ENCODE measurements at places on chromosomes 3 and 15.
A peak's percentile ranks its signal among the peaks of the same experiment; 100 is the strongest.

GRCh38 chr3:184631472-184631861 lies 69.9 kb downstream of the EPHB3 start:
- DNase-seq, result no peak

DNA sequence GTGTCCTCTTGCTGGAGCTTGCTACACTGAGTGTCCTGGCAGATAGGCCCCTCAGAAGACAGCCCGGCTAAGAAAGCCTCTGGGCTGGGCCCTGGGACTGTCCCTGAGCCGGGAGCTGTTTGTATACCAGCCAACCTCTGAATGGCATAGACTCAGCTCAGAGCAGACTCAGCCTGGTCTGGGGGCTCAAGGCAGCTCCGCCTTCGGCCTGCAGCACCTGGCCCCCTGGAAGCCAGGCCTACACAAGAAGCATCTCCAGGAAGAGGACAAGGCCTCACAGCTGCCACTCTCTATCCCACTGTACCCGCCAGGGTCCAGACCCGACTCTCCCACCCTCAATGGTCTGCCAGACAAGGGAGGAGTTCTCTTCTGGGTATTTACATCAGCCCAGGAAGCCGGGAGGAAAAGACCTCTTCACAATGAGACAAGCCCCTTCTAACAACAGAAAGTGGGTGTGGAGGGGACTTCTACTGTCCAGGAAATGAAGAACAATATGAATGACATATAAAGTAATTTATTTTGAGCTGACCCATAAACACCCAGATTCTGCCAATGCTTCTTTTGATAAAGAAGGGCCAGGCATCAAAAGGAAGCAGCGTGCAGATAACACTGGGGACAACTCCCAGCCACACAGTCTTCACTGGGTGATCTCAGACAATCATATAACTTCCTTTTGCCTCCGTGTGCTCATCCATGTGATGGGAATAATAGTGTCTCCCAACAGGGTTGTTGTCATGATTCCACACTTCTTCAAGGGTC lies 110.2 kb downstream of the TPRA1 start:
- peak; percentile 6 for DNase-seq

- no peak for DNase-seq
These were observed 44.7 kb downstream of the MYO1E start for GRCh38 chr15:59327942-59328341.

- DNase-seq, result peak; percentile 85
These were observed 2.0 kb upstream of the GP9 start for GRCh38 chr3:129058441-129059200.

- no peak for DNase-seq
These were observed 12.3 kb upstream of the ALCAM start for GRCh38 chr3:105354429-105354828.

GRCh38 chr3:182268711-182269110 lies 524.6 kb upstream of the ATP11B start:
- no peak for DNase-seq

- DNase-seq, result no peak
These were observed 147.7 kb upstream of the GALNT15 start for GRCh38 chr3:16026753-16027152.

- DNase-seq, result no peak
These were observed 169.6 kb upstream of the GADL1 start for GRCh38 chr3:31064021-31064420.

GRCh38 chr15:99390667-99391066 lies 139.4 kb downstream of the LRRC28 start:
- no peak for DNase-seq

GRCh38 chr3:66933233-66933632 lies 64.9 kb upstream of the KBTBD8 start:
- DNase-seq, result no peak

DNA sequence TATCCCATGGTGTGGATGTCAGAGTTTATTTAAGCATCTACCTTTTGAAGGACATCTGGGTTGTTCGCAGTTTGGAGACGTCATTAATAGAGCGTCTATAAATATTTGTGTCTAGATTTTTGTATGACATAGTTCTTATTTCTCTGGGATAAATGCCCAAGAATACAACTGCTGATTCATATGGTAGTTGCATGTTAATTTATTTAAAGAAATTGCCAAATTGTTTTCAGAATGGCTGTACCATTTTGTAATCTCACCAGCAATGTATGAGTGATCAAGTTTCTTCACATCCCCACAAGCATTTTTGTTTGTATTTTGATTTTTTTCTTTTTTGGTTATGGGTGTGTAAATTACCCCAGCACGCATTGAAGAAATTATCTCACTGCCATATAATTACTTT lies 656.9 kb downstream of the NTRK3 start:
- no peak for DNase-seq

DNA sequence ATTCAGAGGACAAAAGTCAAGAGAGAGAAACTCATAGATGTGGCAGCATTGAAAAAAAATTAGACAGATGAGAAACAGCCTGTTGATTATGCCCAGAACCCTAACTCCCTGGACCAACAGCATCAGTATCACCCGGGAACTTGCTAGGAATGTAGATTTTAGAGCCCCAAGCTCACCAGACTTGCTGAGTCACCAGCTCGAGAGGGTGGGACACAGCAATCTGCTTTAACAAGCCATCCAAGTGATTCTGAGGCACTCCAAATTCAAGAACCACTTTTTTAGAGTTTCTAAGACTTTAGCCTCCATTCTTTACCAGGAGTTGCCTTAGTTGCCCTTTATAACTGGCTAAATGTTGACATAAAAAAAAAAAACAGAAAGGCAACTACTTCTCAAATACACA lies 70.9 kb downstream of the CGGBP1 start:
- DNase-seq, result peak; percentile 42

DNA sequence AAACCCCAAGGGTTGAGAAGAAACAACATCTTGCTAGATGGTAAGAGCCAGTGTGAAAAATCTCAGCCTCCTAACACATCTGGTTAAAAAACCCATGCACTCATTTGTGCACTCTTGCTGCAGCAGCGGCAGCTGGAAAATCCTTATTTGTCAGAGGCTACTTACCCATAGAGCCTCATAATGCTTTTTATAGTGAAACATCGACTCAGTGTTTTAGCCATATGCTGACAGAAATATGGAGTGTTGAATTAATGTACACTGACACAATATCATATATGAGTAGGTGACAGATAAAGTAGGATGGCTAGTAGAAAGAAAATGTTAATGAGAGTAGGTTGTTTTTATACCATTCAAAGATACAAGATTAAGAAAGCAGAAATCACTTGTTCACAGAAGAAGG lies 13.0 kb downstream of the SLC9A9 start:
- DNase-seq, result no peak

DNA sequence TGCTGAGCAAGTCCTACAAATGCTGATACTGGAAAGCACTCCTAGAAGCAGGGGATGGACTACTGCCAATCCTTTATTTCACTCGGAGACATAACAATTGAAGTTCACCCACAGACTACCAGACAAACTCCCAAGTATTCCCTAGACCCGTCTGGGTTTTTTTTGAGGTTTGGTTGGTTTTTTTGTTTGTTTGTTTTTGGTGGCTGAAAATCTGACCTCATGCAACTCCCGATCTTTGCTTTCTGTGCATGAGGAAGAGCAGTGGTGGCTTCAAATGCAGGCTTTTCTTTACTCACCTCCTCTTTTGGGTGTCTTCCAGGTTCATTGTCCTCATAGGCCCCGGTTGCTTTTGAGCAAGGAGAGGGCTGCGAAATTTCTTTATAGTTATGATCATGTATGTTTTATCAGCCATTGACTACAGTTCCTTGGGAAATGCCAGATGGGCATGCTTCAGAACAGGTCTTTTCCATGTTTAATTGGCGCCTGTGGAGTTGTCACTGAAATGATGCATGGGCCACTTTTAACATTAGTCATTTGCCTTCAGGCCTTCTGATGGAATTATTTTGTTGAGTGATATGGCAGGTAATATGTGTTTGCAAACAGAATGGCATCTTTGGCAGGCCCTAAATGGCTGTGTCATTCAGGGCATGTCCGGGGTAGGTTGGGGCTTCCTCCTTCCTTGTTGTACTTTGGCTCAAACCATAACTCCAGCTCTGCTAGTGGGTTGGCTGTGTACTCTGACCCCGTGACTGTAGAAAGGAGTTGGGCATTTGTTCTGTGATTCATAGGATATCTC lies 81.3 kb upstream of the ZBED2 start:
- DNase-seq, result no peak

GRCh38 chr3:49500732-49501609 lies 30.9 kb downstream of the DAG1 start:
- DNase-seq, result peak; percentile 93

- DNase-seq, result no peak
These were observed 51.7 kb downstream of the PLS1 start for GRCh38 chr3:142647856-142648255.

GRCh38 chr3:42851228-42851834 lies 24.3 kb downstream of the CYP8B1 start:
- DNase-seq, result no peak

DNA sequence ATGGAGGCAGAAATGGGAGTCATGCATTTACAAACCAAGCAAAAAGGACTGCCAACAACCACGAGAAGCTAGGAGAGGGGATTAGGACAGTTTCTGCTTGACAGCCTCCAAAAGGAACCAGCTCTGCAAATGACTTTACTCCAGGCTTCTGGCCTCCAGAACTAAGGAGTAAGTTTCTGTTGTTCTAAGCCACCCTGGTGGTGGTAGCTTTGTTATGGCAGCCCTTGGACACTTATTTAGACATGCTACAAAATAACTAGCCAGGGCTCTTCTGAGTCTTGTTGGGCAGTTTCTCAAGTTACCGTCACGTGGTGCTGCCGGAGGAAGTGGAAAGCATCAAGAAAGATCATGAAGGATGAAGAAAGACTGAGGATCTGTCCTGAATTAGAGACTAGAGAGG lies 386.5 kb downstream of the LRTM1 start:
- DNase-seq, result no peak

- DNase-seq, result no peak
These were observed 30.1 kb downstream of the CCDC54 start for GRCh38 chr3:107407355-107407754.

GRCh38 chr15:30973379-30973778 lies 18.0 kb downstream of the MTMR10 start:
- DNase-seq, result no peak

- no peak for DNase-seq
These were observed 39.6 kb upstream of the FAM98B start for GRCh38 chr15:38414357-38414756.

DNA sequence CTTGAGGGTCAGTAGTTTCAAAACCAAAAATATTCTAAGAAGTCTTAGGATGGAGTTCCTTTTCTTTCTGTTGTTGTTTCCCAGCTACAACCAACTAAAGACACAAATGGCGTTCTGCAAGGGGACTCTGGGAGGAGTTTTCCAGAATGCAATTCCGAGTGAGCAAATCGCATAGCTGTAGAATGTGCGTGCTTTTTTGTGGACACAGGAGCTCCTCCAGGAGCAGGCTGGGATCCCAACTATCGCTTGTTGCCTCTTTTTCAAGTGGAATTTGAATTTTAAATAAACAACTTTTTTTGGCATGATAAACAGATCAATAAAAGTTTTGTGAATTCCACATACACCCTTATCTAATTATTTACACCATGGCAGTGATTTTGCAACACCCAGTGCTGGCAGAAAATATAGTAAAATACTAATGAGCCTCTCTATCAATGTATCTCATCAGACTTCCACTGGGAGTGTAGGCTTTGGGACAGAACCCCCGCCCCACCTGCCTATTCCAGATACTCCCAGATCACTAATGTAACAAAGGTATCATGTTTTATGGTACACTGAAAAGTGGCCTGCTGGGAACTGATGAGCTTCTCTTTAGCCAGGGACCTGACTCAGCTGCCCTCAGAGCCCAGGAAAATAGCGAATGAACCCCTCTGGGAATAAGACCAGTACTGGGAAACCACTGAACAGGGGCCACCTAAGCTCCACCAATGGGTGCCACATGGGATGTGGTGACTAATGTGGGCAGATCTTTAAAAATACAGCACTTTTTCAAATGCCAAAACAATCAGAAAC lies 66.4 kb downstream of the LMCD1 start:
- no peak for DNase-seq

- no peak for DNase-seq
These were observed 19.7 kb downstream of the CORO2B start for GRCh38 chr15:68598171-68599152.

- DNase-seq, result no peak
These were observed 512.7 kb upstream of the CDIN1 start for GRCh38 chr15:36066757-36067156.

- no peak for DNase-seq
These were observed 52.9 kb downstream of the BTLA start for GRCh38 chr3:112446343-112446742.

DNA sequence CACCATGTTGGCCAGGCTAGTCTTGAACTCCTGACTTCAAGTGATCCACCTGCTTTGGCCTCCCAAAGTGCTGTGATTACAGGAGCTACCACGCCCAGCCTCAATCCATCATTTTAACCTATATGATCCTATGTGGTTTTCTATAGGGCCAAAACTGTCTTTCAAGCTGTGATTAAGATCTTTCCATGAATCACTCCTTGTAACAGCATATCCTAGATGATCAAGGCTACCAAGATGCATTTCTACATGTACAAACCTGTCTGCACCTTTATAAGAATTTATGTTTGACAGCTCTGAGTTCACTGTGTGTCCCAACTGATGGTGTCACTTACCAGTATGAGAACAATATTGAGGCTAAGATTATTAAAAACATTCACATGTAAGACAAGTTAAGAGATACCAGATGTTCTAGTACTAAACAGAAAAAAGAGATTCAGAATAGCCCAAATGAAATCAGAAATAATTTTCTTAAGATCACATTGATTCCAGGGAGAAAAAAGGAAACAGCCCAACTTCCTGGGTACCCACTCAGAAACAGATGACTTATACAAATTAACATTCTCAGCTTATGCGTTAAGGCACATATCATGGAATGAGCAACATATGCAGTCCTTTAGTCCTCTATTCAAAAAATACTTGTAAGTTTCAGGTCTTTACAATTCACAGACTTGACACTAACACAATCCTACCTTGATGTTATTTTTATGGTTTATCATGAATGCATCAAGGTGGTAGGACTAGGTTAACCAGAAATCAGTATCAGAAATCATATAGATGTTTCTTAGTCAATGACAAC lies 24.8 kb upstream of the PPIB start:
- no peak for DNase-seq

DNA sequence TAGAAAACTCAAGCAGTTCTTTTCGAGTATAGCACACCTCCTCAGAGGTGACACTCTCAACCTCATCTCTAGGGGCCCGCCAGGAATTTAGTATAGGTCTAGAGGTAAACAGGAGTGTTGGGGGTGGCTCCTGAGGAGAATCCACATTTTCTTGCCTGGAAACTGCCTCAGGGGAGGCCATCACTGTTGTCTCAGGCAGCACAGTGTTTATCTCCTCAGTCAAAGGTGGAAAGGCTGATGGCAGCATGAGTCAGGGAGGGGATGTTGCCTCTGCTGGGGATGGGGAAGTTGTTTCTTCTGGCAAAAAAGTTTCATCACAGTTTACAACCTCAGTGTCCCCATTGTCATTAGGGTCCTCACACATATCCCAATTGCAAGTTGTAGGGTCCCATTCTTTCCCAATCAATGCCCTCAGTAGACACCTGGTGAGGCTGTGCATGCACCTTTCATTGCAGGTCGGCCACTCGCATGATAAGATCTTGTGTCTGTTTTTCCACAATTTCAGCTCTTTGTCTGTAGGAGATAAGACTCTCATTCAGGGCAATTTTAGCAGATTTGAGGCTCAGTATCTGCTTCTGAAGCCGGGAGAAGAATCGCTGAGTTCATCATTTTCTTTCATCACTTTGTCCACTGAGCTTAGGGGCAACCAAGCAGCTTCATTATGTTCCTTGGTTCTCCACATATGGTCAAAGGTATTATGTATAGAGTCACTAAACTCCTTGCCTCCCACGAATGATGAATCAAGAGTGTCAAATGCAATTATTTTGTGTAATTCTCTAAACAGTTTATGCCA lies 25.8 kb downstream of the NAALADL2 start:
- no peak for DNase-seq
